ENCODE measurements at places on chromosomes 6 and 20. TPM values are rescaled to one million over a fixed set of nuclear protein-coding genes. Genes with fewer than 3 reads are reported as not detected.
A peak's percentile ranks its signal among the peaks of the same experiment; 100 is the strongest.

OXT gene
- total RNA-seq = not detected

TMC2 gene
- 0.94 TPM for total RNA-seq

EFCAB8 gene
- total RNA-seq = 0.10 TPM

CEP57L1 gene
- total RNA-seq = 47.3 TPM

GPANK1 gene
- 15.3 TPM for total RNA-seq

ULBP1 gene
- 0.20 TPM for total RNA-seq

DNA sequence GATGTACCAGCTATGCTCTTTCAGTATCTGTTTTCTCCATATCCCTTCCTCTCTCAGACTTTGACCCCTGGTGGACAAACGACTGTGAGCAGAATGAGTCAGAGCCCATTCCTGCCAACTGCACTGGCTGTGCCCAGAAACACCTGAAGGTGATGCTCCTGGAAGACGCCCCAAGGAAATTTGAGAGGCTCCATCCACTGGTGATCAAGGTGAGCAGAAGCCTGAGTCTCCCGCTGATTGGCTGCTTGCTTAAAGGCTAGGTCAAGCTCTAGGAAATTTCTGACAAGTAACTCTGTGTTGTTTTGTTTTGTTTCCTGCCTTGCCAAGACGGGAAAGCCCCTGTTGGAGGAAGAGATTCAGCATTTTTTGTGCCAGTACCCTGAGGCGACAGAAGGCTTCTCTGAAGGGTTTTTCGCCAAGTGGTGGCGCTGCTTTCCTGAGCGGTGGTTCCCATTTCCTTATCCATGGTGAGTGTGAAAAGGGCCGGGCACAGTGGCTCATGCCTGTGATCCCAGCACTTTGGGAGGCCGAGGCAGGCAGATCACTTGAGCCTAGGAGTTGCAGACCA is 28.6 kb downstream of the C6orf89 start:
- H3K36me3 ChIP-seq = peaks cover 51% of the 10 kb centered on the region
- DNase-seq = no peak
- H3K4me1 ChIP-seq = peaks cover 3% of the 10 kb centered on the region
- H3K4me3 ChIP-seq = no peak overlapping the region
- H3K27ac ChIP-seq = no peak overlapping the region

DNA sequence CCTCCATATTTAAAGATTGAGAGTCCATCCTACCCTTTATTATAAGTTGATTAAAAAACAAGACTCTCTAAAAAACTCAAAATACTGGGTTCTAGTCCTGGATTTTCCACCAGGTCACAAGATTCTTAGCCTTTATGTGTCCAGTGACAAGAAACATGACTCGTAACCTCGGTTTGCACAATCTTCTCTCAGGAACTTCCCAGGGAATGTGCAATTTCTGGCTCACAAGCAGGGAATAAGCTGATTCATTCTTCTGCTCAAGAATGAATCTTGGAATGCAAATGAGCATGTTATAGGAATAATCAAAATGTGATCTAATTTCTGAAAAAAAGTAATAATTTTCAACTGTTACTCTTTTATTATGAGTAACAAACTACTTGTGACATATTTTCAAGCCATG is 45.1 kb downstream of the OGFRL1 start:
- no peaks in the 10 kb centered on the region for H3K27me3 ChIP-seq
- DNase-seq = no peak
- H3K4me3 ChIP-seq = no peak overlapping the region
- no peaks in the 10 kb centered on the region for H3K4me1 ChIP-seq
- H3K36me3 ChIP-seq = no peaks in the 10 kb centered on the region

DNA sequence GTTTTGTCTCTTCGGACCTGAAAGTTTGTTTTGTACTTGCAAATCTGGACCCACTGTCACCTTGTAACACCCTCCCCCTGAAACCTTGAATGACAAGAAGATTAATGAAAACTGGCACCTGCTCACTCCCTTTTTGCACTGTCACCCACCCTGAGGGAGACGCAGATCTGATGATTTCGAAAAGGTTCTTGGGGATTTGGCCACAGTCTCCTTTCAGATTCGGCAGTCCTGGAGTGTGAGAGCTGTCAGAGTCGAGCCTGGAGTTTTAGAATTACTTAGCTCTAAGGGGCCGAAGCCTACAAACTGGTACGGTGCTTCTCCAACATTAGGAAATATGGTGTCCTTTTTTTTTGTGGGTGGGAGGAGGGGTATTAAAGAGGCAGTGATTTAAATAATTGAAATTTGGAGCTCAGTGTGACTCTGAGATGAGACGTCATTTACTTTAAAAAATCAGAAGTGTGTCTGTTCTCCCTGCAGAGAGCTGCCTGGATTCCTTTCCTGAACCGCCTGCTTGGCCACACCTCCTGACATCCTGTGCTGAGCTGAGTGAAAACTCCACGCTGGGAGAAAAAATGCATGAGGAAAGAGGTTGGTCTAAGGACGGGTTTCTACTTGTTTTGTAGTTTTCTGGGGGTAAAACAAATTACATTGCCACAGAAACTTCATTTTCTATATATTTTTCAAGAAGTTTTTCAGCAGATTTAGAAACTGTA is 447.0 kb upstream of the CDH4 start:
- H3K4me3 ChIP-seq = no peak overlapping the region
- DNase-seq = no peak
- no peak overlapping the region for H3K27ac ChIP-seq
- H3K36me3 ChIP-seq = no peaks in the 10 kb centered on the region
- peaks cover 3% of the 10 kb centered on the region for H3K4me1 ChIP-seq

GRCh38 chr6:111767752-111768430 is 105.4 kb downstream of the FYN start:
- H3K27me3 ChIP-seq = no peaks in the 10 kb centered on the region
- no peak overlapping the region for H3K27ac ChIP-seq
- peaks cover 18% of the 10 kb centered on the region for H3K4me1 ChIP-seq
- H3K4me3 ChIP-seq = no peak overlapping the region
- peaks cover 6% of the 10 kb centered on the region for H3K36me3 ChIP-seq
- no peak for DNase-seq

GRCh38 chr6:84808491-84809061 is 44.2 kb upstream of the TBX18 start:
- no peak overlapping the region for H3K27ac ChIP-seq
- DNase-seq = no peak
- no peak overlapping the region for H3K4me3 ChIP-seq
- no peaks in the 10 kb centered on the region for H3K27me3 ChIP-seq
- no peaks in the 10 kb centered on the region for H3K4me1 ChIP-seq
- no peaks in the 10 kb centered on the region for H3K36me3 ChIP-seq

DNA sequence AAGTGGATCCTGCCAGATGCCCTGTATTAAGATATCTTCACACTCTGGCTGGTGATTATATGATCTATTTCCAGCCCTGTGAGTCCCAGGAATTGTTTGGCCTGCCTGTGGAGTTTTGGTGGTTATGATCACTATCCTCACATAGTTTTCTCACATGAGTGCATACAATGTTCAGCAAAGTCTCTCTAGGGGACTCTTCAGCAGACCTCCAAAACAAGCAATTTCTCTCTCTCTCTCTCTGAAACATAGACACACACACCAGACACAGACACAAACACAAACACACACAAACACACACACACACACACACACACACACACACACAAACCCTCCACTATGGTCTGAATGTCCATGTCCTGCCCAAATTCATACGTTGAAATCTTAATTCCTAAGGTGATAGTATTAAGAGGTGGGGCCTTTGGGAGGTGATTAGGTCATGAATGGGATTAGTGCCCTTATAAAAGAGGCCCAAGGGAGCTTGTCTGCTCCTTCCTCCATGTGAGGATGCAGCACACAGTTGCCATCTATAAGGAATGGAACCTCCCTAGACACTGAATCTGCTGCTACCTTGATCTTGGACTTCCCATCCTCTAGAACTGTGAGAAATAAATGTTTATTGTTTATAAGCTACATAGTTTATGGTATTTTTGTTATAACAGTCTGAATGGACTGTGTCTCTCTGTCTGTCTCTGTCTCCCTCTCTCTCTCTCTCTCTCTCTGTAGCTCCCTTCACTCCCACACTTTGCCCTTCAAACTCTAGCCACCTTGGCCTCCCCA is 22.0 kb upstream of the SYNJ2 start:
- H3K27ac ChIP-seq = no peak overlapping the region
- H3K4me3 ChIP-seq = no peak overlapping the region
- H3K4me1 ChIP-seq = peaks cover 4% of the 10 kb centered on the region
- no peak for DNase-seq
- no peaks in the 10 kb centered on the region for H3K27me3 ChIP-seq

DNA sequence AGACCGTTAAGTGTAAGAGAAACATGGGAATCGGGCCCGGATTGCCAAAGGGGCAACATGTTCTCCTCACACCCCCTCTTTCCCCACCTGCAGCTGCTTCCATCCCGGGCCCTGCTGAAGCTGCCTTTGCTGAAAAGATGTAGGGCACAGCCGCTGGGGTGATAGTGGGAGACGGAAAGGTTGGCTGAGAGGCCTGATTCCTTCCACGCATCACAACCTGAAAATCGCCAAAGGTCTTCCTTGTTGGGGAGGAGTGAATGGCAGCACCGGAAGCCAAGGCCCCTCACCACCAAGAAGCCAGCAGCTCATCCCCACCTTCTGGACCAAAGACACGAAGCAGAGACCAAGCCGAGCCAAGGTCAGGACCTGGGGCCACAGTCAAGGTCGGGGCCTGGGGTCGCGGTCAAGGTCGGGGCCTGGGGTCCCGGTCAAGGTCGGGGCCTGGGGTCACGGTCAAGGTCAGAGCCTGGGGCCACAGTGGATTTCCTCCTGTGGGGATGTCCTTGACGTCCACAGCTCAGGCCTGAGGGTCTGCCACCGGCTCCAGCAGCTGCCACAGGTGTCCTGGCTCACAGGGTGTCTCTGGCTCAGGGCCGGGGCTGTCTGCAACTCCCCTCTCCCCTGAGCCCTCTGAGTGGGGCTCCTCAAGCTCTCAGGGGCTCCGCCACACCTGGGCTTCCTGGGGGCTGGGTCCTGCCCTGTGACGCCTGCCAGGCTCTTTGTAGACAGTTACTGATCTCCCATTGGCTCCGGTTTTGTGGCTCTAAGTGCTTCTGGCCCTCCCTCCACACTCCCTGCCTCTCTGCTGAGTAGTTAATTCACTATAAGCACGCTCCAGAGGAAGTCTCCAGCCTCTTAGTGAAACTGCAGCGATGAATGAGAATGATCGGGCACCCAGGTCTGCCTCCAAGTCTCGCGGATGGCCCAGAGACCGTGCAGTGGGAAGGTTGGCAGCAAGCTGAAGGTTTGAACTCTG is 5.5 kb upstream of the CHRNA4 start:
- no peaks in the 10 kb centered on the region for H3K36me3 ChIP-seq
- DNase-seq = peak; percentile 83
- H3K4me1 ChIP-seq = peaks cover 57% of the 10 kb centered on the region
- no peak overlapping the region for H3K4me3 ChIP-seq
- H3K27ac ChIP-seq = no peak overlapping the region
- H3K27me3 ChIP-seq = peaks cover 8% of the 10 kb centered on the region

DNA sequence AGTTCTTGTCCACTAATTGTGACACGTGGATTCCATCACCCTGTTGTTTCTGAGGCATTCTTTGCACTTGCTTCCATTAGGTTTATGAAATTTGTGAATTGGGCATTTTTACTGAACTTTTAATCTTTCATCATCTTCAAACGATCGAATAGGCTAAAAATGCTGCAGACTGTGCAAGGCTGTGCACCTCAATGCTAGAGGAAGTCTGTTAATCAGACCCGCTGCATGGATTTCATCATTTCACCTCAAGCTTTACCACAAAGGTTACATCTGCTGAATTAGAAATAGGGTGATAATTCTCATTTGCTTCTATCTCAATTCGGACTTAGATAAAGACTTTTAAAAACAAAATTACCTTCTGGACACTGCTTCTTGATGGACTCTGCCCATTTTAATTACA is 27.8 kb upstream of the F13A1 start:
- no peaks in the 10 kb centered on the region for H3K4me1 ChIP-seq
- DNase-seq = no peak
- H3K36me3 ChIP-seq = no peaks in the 10 kb centered on the region
- H3K4me3 ChIP-seq = no peak overlapping the region

- H3K27me3 ChIP-seq = no peaks in the 10 kb centered on the region
- H3K4me3 ChIP-seq = no peak overlapping the region
- DNase-seq = no peak
- no peaks in the 10 kb centered on the region for H3K4me1 ChIP-seq
- H3K36me3 ChIP-seq = no peaks in the 10 kb centered on the region
Measured at GRCh38 chr20:10708351-10709185, 34.8 kb upstream of the JAG1 start.

DNA sequence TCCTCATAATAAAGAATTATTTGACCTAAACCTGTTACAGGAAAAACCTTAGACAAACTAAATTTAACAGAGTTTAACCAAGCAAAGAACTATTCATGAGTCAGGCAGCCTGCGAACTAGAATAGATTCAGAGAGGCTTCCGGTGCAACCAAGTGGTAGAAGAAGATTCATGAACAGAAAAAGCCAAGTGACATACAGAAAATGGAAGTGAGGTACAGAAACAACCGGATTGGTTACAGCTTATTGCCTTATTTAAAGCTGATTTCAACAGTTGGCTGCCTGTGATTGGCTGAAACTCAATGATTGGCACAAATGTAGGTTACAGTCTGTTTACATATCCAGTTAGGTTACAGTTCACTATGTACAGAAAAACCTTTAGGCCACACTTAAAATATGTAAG is 10.1 kb downstream of the PPP1R3G start:
- no peak for DNase-seq
- peaks cover 3% of the 10 kb centered on the region for H3K4me1 ChIP-seq
- H3K27ac ChIP-seq = no peak overlapping the region
- no peaks in the 10 kb centered on the region for H3K36me3 ChIP-seq
- H3K4me3 ChIP-seq = no peak overlapping the region

DNA sequence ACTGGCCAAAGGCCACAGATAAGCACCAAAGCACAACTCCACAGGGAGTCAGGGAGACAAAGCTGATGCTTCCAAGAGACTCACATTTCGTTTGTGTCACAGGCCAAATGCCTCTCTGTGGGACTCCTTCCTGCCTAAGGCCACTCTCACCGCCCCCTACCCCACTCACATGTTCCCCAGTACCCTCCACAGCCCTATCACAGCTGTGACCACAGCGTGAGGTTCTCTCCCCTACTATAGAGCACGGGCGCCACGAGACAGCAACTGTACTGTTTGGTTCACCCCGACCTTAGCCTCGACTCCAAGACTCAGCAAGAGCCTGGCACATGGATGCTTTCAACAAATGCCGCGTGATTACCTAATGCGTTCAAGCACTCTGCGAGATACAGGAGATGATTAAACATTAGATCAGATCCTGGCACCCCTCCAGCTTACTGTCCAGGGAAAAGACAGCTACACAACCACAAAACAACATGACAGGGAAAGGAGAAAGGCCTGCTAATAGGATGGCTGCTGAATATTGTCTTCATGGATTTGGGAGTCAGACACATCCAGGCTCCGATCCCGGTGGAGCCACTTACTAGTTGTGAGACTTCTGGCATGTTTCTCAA is 105.5 kb downstream of the AGPAT4 start:
- H3K36me3 ChIP-seq = peaks cover 17% of the 10 kb centered on the region
- H3K27me3 ChIP-seq = no peaks in the 10 kb centered on the region
- peak overlapping the region; percentile 68 for H3K27ac ChIP-seq

DNA sequence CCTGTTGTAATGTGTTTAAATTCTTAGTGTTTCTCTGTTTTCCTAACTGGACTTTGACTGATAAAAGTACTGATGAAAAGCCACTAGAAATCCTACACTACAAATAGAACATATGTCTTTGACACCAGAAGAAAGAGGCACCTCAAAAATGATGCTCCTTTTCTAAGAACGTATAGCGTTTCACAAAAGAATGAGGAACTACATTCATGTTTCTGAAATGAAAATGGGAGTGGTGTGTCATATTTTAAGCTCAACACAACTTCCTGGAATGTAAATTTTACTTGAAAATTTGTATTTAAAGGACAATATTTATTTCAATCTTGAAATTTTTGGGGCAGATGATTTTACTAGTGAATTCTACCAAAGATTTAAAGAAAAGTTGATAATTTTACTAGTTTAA is 35.3 kb downstream of the KIAA0408 start:
- no peaks in the 10 kb centered on the region for H3K27me3 ChIP-seq
- no peaks in the 10 kb centered on the region for H3K4me1 ChIP-seq
- no peaks in the 10 kb centered on the region for H3K36me3 ChIP-seq
- H3K27ac ChIP-seq = no peak overlapping the region

Data from spinal cord (tissue), 10 donors.